ENCODE measurements at places on chromosomes 5 and 9.

GRCh38 chr5:140356853-140357725 is 2.9 kb upstream of the SLC4A9 start:
- DNase-seq = no peak

DNA sequence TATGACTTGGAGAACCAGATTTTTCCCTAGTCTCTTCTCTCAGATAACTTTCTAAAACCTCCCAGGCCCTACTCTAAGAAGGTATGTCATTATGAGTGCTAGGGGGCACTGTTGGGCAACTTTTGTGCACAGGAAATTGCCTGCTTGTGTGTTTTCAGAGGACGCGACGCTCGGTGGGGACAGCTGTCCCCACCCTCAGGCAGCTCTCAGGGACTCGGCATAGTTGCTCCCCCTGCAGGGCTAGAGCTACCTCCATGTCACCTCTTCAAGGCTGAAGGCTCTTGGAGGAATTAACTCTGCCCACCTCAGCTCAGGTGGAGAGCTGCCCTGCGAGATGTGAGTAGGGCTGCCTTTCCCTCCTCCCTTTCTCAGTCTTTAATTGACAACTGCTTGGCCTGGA is 10.2 kb upstream of the TIFAB start:
- peak; percentile 45 for DNase-seq

DNA sequence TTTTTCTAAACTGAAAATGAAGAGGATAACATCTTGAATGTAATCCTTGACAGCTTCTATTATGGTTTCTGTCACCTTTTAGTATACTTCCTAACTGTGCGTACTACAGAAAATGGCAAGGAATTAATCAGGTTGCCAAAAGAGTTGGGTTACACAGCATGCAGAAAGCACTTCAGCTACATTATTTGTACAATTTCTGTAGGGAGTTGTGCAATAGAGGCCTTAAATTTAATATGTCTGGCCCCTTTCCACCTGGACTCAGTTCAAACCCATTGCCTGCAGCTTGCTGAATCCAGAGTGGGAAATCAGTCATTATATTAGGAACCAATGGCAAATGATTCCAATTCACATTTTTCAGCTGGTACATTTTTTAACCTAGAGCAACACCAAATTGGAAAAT is 549.7 kb downstream of the CSNK1G3 start:
- no peak for DNase-seq

DNA sequence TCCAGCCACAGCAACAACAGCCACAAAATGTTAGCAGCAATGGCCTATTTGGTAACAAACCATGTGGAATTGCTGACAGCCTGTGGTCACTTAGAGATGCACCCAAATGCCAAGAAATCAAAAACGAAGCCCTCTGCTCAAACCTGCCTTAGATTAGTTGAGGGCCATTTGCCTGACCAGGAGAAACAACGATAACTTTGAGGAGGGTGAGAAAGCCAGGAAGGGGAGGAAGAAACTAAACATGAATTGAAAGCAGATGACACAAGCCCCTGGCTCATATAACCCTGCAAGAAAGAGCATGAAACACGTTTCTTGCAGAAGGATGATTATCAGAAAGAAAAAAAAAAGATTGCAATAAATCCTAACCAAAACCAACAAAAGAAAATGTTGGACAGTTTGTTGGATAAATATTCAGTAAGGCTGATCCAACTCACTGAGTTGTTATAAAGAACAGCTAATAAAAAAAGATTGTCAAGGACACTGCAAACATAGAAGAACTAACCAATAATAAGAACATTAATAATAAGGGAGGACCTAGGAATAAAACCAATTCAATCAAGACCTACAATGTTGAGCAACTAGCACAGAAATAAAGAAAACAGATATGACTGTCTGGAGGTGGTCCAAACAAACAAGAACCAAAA is 140.5 kb upstream of the SLC30A5 start:
- DNase-seq = no peak

GRCh38 chr9:130421154-130421801 is 23.5 kb upstream of the ASS1 start:
- no peak for DNase-seq

Data from NCI-H510A (cell line).